Camera-type eye (tissue), 1 donor: ENCODE measurements at places on chromosomes 2 and 18. TPM values are rescaled to one million over a fixed set of nuclear protein-coding genes. Genes with fewer than 3 reads are reported as not detected.

Gene HOXD10
- 0.16 TPM for total RNA-seq

Gene UPP2
- total RNA-seq, result 0.33 TPM

Gene GNAL
- total RNA-seq, result 17.5 TPM

Gene VWA3B
- not detected for total RNA-seq

Gene LCT
- total RNA-seq, result not detected
